HTR-8/SVneo (cell line): ENCODE measurements at places on chromosomes 1 and 21.

- no peak for DNase-seq
Observed at GRCh38 chr21:24014381-24014780, 1592.9 kb downstream of the MRPL39 start.

DNA sequence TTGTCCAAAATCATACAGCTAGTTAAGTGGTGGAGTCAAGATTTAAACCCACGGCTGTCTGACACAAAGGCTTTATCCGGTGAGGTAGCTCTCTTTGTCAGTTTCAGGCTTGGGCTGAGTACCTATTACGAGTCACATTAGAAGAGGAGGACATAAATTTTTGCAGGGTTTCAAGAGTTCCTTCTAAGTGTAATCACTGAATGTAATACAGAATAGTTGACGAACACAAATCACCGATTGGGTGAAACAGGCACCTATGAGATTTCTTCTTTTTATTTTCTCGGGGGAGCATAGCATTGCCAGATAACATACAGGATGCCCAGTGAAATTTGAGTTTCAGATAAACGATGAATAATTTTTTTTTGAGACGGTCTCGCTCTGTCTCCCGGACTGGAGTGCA is 847 bp downstream of the PSMD4 start:
- no peak for DNase-seq

DNA sequence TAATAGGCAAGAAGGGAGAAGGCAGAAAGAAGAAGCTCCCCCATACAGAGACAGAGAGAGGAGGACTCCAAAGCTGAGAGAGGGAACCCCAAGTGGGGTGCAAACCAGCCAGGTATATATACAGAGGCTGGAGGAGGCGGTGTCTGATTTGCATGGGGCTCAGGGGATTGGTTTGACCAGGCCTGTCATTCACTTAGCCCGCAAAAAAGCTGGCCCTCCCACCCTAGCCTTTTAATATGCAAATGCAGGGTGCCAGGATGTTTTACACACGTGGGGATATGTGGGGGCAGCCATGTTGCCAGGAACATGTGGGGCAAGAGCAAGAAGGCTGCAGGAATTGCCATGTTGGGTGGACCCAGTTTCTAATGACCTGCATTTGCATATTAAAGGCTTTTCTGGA is 37.0 kb upstream of the TENT5B start:
- no peak for DNase-seq

DNA sequence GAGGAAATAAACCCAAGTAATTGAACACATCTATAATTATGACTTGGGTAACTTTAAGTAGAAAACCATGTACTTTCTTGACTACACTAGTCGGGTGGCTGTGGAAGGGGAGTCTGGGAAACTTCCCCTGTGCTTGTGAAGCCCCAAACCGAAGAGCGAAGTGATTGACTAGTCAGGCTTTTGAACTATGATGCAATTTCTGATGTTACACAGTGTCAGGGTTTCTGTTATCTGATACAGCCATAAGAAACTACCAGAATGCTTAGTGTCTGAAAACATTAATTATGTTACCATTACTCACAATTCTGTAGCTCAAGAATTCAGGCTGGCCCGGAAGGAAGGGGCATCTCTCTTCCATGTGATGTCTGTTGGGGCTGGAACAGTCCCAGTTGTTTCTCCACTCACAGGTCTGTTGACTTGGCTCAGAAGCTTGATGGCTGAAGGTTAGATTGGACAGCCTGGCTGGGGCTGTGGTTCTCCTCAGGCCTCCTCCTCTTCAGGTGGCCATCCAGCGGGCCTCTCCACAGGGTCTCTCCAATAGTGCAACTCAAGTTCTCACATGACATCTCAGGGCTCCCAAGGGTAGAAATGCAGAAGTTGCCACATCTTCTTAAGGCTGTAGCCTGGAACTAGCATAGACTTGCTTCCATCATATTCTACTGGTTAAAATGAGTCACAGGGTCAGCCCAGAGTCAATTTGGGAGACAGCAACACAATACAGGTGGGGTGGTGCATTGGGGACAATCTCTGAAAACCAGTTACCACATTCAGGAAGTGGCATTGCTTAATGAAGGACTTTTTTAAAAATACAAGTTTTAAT is 8.3 kb upstream of the C8B start:
- no peak for DNase-seq
